ENCODE measurements at places on chromosomes 12 and 14.

DNA sequence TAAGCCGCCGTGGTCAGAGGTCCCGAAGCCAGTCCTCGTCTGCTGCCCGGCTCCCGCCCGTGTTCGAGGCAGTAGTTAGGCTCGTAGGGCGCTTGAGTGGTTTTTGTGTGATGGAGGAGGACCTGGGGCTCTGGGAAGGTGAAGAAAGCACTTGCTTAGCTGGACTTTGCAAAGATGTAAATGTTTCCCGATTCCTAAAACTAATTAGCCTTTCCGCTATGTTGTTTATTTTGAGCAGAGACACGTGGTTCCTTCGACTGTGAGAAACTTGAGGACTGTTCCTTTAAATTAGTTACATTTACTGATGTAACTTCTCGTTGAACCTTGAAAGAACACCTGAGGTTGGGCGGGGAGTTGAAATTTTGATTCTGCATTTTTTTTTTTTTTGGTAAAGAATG lies 33.9 kb downstream of the MIA2 start:
- DNase-seq = no peak

DNA sequence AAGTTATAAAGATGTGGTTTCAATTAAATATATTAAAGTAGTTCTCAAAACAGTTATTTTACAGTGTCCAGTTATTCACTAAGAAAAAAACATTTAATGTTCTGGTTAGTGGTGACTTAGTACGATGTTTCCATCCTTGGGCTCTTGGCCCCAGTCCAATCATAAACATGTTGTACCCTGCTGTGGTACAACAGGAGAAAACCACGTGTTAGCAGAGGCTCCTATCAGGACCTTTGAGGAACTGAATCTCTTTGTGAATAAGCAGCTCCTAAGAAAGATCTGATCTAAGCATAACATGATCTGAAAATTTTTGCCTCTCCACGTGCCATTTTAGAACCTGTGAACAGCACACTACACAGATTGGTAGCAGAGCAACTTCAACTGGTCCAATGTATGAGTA lies 234.0 kb downstream of the SYT1 start:
- DNase-seq = no peak

DNA sequence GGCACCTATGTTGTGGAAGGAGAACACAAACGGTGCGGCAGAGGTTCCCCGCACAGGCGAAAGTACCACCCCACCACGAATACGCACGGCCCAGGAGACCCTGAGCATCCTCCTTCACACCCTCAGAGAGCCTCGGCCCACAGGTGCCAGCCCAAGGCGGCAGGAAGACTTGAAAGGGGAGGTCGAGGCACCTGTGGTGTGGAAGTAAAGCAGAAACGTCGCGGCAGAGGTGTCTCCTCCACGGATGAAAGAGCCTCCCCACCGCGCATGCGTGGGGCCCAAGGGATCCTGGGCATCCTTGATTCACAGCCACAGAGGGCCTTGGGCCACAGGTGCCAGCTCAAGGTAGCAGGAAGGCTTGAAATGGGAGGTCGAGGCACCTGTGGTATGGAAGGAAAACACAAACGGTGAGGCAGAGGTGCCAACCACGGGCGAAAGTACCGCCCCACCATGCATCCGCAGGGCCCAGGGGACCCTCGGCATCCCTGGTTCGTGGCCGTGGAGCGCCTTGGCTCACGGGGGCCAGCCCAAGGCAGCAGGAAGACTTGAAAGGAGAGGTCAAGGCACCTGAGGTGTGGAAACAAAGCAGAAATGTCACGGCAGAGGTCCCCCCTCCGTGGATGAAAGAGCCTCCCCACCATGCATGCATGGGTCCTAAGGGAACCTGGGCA lies 380.1 kb downstream of the ALG10 start:
- no peak for DNase-seq

DNA sequence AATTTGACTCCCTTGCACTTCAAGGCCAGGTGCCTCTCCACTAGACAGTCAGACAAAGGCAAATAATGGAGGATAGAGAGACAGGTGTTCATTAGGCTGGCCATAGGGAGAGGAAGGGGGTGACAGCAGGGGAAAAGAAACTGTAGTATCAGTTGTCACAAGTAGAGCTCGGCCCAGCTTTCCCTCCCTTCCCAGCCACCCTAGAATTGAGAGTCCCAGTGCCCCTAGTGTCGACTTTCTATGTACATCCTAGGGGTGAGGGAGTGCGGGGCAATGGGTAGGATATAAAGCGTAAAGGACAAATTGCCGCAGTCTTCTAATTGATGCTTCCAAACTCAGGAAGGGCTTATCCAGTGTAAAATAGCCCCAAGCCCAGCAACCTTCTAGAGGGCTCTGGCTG lies 39.0 kb downstream of the BAZ2A start:
- peak; percentile 14 for DNase-seq

DNA sequence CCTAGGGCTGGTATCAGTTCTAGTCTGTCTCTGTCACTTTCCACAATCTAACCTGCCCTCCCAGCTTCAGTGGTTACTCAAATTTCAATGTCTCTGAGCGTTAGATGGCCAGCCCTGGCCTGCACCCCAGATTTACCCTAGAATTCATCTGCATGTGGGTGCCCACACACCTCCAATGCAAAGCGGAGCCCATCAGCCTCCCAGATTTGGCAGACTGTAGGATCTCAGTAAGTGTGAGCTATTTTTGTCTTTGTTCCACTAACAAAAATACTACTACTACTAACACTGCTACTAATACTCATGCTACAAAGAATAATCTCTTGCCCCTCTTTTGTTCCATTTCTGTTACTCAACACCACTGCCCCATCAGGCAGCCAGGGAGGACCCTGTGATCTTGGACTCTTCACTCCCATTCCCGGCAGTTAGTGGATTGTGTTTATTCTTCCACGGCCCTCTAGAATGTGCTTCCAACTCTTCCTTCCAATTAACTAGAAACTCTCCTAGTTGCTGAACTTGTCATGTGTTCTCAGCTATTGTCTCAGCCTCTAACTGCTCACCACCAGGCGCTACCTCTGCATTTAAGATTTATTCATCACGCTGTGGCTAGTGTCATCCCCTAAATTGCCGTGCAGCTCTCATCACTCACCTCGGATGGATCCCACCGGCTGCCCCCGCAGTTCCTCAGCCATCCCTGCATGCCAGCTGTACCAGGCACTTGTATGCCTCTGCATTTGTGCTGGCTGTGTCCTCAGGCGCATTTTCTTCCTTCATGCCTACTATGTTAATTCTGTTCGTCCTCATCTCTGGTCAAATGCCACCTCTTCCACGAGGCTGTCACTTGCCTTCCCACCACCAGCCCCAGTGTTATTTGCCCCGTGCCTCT lies 150.6 kb upstream of the HIF1A start:
- DNase-seq = no peak

- no peak for DNase-seq
Observed at GRCh38 chr14:74456684-74457564, 30.9 kb upstream of the SYNDIG1L start.

- no peak for DNase-seq
Observed at GRCh38 chr14:87691042-87691881, 301.7 kb downstream of the GALC start.

DNA sequence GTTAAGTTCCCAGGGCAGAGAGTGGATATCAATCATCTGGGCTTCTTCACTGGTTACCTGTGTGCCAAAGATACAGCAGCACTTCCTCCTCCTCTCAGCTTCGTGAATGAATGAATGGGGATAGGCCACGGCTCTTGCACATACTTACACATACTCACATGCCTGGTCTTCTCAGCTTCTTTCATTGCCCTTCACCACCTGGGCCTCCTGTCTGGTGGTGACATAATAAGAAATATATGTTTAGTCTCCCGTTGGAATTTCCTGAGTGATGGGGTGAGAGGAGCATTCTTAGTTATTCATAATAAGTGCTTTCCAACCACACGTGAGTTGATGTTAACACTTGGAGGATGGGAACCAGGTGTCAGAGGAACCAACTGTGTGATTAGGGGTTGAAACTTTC lies 268.1 kb upstream of the RMST start:
- no peak for DNase-seq

GRCh38 chr12:95693689-95694088 lies 96.9 kb downstream of the NTN4 start:
- DNase-seq = no peak

- no peak for DNase-seq
Observed at GRCh38 chr14:99672506-99673304, 11.4 kb upstream of the CYP46A1 start.

DNA sequence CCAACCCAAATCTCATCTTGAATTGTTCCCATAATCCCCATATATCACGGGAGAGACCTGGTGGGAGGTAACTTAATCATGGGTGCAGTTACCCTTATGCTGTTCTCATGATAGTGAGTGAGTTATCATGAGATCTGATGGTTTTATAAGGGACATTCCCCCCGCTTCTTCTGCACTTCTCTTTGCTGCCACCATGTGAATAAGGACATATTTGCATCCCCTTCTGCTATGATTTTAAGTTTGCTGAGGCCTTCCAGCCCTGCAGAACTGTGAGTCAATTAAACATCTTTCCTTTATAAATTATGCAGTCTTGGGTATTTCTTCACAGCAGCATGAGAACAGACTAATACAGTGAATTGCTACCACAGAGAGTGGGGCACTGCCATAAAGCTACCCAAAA lies 179.1 kb downstream of the LRIG3 start:
- DNase-seq = no peak

- DNase-seq = no peak
Observed at GRCh38 chr12:75979181-75979580, 52.4 kb downstream of the PHLDA1 start.

- DNase-seq = no peak
Observed at GRCh38 chr14:105646175-105646574, 119.8 kb downstream of the TMEM121 start.

GRCh38 chr12:29389295-29389919 lies 8.4 kb upstream of the ERGIC2 start:
- DNase-seq = no peak

DNA sequence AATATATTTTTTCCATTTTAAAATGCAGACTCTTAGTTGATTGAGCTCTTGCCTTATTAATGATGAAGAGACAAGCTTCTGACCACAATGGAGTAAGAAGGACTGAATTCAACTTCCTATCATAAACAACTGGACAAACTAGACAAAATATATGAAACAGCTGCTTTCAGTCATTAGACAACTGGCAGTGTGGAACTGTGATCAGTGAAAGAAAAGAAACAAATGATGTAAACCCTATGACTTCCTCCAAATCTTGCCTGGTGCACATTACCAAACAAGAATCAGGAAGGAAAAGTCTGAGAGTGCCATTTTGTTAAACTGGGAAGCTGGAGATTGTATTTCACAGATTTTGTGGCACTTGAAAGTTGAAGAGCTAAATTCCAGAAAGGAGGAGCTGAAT lies 154.7 kb upstream of the ATXN7L3B start:
- no peak for DNase-seq

- no peak for DNase-seq
Observed at GRCh38 chr12:104505095-104505818, 48.5 kb downstream of the CHST11 start.

GRCh38 chr14:90727082-90727481 lies 89.1 kb downstream of the TTC7B start:
- DNase-seq = no peak

GRCh38 chr12:3200032-3200617 lies 122.9 kb downstream of the TSPAN9 start:
- peak; percentile 91 for DNase-seq

DNA sequence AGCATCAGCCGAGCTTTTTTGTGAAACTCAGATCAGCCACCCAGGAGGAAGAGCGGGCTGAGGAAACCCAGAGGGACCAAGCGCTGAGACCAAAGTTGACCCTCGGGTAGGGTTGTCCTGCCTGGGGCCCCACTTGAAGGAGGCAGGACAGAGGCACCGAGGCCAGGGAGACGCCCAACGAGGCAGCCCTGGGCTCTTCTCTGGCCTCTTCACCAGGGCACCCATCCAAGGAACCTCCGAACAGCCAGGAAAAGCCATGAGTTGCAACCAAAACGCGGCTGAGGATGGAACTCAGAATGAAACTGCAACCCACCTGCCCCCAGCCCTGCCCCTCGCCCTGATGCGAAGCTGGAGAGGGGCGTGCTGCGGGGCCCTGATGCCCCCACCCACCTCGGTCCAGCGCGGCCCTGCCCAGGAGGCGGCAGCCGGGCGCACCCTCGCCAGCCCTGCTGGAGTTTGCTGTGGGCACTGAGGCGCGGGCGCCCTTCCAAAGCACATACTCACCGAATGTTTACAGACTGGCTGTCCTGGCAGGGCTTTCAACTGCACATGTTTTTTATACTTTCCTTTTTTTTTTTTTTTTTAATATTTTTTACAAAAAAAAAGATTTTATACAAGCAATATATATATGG lies 41.9 kb downstream of the JDP2 start:
- DNase-seq = no peak

DNA sequence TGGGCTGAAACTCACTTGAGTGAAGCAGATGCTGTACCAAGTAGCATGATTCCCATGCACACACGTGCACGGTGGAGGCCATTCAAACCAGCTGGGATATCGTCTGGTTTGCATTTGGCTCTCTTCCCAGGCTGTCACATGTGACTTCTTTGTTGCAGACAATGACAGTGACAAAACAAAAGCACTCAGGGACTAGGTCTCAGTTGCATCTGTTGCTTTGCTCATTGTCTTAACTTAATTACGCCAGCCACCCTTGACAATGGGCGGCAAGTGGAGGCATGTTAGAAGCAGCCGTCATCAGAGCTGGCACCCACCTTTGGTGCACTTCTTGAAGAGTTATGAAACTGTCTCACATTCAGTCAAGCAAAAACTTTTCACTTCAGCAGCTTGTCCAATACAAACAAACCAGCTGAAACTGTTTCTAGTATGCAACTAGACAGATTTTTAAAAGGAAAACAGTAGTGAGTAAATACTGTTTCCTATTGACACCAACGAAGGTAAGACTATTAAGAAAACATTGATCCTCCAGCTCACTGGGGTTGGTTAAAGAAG lies 74.3 kb downstream of the IGF1 start:
- no peak for DNase-seq

GRCh38 chr14:99186956-99187690 lies 84.9 kb downstream of the BCL11B start:
- no peak for DNase-seq

DNA sequence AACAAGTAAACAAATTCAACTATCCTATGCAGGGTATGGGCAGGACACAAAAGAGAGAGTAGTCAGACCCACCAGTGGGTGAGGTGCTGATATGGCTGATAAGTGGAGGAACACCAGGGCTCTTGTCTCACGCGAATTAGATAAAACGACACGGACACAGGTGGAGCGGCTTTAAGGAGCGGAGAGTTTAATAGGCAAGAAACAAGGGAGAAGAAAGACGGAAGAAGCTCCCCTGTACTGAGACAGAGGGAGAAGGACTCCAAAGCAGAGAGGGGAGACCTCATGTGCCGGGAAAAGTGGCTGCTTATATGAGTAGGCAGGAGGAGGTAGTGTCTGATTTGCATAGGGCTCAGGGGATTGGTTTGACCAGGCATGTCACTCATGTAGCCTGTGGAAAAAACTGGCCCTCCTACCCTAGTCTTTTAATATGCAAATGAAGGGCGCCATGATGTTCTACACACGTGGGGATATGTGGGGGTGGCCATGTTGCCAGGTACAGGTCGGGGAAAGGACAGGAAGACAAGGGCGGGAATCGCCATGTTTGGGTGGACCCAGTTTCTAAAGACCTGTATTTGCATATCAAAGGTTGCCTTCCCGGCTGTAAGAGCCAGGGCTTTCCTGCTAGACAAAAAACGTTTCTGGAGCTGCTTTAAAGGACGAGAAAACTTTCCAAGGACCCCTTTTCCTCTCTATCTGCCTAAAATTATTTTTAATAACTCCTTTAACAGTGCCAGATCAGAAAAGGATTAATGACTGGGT lies 28.8 kb downstream of the RPGRIP1 start:
- DNase-seq = peak; percentile 99

- DNase-seq = no peak
Observed at GRCh38 chr12:23415180-23415579, 534.3 kb downstream of the SOX5 start.
